H9 (cell line): ENCODE measurements at places on chromosomes 13 and 19.

DNA sequence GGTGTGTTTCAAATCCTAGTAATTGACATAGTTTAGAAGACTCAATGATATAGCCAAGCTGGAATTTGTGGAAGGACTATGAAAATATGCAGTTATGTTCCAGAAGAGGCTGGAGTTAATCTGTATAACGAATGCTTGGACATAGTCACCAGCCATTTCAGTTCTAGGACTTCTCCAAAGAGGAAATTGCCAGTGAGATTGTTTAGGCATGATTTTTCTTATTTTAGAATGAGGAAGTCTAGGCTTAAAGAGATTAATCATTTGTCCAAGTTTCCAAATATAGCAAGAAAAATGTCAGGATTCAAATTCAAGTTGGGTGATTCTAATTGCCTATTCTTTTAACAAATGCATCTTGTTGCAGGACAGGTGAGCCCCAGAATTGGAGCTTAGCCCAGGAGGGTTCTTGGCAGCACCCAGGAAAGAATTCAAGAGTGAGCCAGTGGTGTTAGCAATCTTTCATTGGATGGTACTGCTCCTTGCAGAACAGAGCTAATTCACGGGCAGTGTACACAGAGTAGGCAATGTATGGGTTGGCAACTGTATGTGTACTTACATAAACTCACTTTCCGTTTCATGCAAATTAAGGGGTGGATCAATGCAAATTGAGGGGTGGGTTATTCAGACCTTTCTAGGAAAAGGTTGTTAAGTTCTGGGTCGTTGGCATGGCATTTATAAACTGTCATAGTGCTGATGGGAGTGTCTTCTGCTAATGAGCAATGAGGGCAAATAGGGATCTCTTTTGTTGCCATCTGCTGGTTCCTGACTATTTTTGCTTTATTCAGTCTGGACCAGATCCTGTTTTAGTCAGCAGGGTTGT lies 763.1 kb upstream of the SLITRK1 start:
- no peak for DNase-seq

DNA sequence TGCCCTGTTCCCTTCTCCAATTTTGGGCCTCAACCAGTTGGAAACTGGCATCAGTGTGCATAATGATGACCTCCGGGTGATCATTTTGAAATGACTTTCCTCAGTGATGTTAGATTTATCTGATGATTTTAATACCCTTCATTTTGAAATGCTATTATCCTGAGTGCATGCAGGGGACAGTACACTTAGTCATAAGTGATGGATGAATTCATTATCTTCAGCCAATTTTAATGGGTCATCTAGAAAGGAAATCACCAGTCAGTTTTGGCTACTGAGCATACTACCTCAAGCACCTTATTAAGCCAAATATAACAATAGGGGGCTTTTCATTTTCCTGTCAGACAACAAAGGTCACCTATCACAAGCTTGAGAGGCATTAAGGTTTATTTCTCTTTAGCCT lies 118.5 kb upstream of the MIR17HG start:
- DNase-seq, result no peak

- no peak for DNase-seq
Observed at GRCh38 chr19:30106417-30107095, 164.5 kb downstream of the URI1 start.

GRCh38 chr19:18669883-18670282 lies 13.6 kb upstream of the CRTC1 start:
- no peak for DNase-seq

- DNase-seq, result no peak
Observed at GRCh38 chr13:22161871-22162270, 491.0 kb downstream of the FGF9 start.

DNA sequence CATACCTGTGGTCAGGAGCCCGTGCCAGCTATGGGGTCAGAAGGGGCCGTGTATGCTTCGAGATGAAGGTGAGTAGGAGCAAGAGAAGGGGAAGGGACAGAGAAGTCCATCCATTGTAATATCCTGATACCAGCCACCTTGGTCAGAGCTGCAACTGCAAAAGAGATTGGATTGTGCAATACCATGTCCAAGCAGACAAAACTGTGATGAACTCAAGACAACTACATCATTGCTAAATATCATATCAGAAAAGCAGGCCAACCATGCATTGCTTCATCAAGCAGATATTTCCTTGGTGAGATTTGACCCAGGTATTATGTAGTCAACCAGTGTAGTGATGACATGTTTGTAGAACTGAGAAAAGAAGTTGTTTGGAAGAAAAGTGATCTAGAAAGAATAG lies 12.1 kb downstream of the HNRNPUL1 start:
- DNase-seq, result no peak

DNA sequence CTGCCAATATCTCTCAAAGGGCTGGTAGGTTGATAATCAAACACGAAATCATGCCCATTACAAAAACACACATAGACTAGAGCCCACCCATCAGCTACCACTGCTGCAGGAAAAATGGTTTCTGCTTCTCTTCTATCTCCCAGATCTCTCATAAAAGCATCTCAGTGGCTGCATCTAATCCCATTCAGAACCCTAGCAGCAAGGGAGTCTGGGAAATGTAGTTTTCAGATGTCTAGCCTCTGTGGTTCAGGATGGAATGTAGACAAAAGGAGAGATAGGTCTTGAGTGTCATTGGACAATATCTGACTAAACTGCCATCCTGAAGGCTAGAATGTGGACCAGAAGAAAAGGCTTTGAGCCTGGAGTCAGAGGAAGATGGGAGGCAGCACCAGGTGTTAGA lies 32.1 kb downstream of the RDH8 start:
- DNase-seq, result no peak

DNA sequence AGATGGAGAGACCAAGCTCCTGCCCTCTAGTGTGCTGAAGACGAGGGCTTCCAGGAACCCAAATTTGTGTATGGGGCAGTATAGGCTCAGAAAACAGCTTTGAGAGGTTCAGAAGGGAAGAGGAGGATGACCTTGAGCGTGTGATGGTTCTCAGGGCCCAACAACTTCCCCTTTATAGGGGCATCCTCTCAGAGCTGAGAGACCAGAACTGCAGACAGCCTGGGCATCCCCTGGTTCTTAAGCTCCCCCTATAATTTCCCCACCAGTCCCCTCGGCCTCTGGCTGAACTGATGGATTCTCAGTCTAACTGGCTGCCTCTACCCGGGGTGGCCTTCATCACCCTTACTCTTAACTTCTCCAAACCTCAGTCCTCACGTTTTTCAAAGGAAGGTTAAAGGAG lies 167.5 kb downstream of the URI1 start:
- DNase-seq, result no peak

DNA sequence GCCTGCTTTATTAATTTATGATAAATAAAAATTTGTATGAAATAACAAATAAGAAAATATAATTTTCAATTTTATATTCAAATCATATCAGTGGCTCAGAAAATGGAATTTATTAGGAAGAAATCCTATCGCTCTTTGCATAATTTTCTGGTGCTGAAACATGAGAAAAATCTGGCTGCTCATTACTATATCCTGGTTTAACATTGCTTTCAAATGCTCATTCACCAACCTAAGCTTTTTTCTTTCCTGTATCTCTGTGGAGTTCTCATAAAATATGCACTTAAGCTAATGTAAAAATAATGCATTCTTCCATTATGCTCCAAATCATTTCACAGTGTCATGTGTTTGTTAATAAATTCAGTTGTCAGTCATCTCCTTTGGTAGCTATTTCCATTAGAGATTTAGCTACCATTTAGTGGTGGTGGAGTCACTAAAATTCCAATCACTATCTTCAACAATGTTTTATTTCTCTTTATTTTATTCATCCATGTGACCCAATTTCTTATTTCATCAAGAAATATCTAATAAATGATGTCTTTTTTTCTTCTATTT lies 498.0 kb downstream of the DCT start:
- DNase-seq, result no peak

- DNase-seq, result no peak
Observed at GRCh38 chr19:35753634-35754369, 3.0 kb downstream of the HSPB6 start.

DNA sequence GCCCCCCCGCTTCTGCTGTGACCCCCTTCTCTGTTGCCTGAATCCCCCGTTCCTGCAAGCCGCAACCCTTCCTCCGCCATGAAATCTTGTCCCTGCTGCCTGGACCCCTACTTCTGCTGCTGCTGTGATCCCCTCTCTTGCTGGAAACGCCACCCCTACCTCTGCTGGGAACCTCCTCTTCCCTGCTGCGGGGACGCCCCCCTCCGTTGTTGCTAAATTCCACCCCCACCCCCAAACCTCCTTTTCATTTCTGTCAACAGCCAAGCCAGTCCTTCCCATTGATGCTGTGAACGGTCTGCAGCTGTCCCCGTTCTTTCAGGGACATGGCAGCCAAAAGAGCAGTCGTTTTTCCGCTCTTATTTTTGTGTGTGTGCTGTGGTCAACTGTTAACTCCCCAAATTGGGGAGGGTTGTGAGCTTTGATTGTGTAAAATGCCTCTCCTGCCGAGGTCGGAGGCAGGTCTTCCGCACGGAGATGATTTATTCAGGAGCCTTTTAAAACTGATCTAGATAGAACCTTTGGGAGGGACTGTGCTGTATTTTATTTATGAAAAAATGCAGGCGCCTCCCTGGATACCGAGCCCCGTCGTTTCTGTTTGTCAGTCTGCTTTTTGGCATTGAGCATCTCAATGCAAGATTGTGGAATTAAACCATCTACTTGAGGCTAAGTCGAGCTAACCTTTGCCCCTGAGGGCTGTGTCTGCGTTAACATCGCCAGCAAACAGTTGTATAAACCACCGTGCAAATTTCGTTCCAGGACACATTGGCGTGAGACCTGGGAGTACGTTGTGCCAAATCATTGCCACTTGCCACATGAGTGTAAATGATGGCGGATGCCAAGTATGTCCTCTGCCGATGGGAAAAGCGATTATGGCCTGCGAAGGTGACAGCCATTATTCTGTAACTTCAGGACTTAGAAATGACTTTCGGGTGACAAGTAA lies 27.9 kb upstream of the NDUFS7 start:
- DNase-seq, result no peak

DNA sequence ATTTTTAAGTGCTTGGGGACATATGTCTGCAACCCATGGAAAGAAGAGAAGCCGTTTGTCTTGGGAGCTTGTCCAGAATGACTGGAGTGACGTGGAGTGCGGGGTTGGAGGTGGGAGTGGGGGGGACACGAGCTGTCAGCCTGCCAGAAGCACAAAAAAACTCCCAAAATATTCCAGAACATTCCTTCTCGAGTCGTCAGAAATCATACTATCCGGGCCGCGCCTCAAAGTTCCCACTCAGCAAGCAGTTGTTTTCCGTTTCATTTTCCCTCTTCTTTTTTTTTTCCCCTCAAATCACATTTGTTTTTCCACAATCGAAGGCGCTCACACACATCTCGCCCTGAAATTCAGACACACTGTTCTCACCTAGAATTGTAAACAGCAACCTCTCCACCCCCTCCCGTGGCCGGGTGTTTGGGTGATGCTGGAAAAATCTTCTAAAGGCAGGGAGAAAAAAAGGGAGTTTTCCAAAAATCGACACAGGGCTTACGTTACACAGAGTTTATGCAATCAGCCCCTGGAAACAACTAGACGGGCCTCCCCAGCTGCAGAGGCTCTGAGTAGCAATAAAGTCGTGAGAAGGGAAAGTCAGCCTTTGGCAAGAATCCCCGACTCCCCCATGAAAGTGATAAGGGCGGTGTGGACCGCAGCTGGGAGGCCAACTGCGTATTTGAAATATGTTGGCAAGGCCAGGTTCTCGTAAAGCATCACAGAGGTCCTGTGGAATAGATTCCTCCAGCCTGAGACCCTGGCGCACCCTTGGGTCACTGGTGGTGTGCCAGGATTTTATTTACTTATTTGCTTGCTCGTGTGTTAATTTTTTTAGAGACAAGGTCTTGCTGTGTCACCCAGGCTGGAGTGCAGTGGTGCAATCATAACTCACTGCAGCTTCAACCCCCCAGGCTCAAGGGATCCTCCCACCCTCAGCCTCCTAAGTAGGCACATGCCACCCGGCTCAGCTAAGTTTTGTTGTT lies 31.2 kb upstream of the KLF2 start:
- DNase-seq, result no peak
